ENCODE measurements at places on chromosomes 3 and 15.

GRCh38 chr3:13275376-13276005 lies 144.6 kb downstream of the NUP210 start:
- H3K27me3 ChIP-seq, result no peaks in the 10 kb centered on the region
- no peaks in the 10 kb centered on the region for H3K36me3 ChIP-seq
- no peak overlapping the region for H3K27ac ChIP-seq
- H3K4me1 ChIP-seq, result peaks cover 7% of the 10 kb centered on the region
- H3K4me3 ChIP-seq, result no peak overlapping the region

DNA sequence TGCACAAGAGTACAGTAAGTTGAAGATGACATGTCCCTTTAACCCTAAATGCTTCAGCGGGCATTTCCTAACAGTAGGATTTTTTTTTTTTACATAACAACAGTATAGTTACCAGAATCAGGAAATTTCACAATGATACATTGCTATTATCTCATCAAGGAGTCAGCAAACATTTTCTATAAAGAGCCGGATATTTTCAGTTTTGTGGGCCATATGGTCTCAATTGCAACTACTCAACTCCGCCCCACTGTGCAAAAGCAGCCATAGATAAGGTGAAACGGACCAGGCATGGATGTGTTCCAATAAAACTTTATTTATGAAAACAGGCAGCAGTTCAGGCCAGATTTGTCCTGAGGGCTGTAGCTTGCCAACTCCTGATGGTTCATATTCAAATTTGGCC lies 130.6 kb downstream of the SMAD6 start:
- no peak overlapping the region for H3K4me3 ChIP-seq
- no peak for DNase-seq
- H3K4me1 ChIP-seq, result no peaks in the 10 kb centered on the region
- H3K27me3 ChIP-seq, result no peaks in the 10 kb centered on the region
- no peak overlapping the region for H3K27ac ChIP-seq

DNA sequence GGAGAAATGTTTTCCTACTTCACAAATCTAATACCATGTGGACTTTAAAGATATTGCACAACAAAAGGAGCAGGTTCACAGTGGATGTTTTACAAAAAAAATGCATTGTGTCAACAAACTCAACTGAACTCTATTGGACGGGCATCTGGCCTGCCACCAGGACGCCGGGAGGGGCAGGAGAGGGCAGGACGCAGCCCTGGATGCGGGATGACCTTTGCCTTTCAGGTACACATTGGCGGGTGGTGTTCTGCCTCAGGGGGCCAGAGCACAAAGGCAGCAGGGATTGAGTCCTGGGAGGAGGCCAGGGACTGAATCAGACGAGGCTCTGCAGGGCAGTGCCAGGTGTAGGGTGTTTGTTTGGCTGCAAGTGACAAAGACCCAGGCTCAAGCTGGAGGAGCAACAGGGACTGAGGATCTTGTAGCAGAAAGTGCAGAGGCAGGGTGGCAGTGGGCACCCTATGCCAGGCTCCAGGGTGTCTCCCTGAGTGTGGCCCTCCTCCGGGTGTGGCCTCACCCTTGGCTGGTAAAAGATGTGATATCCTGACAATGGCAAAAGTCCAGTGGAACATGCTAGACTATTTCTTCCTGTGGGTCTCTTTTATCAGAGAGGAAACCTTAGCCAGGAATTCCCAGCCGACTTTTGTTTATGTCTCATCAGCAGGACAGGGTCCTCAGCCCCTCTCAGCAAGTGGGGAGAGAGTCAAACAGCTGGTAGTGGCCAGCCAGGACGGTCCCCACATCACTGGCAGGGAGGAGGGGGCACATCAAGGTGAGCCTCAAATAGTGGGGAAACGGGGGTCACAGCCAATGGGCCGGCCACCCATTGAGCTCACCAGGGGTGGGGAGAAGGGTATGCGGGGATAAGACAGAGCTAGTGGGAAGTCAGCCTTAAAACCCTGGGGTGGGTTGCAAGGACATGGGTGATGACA lies 29.7 kb upstream of the KLF13 start:
- no peak for DNase-seq
- no peaks in the 10 kb centered on the region for H3K36me3 ChIP-seq
- peaks cover 5% of the 10 kb centered on the region for H3K4me1 ChIP-seq
- no peaks in the 10 kb centered on the region for H3K27me3 ChIP-seq
- no peak overlapping the region for H3K4me3 ChIP-seq
- H3K27ac ChIP-seq, result no peak overlapping the region

GRCh38 chr15:48558226-48558625 lies 87.3 kb downstream of the FBN1 start:
- H3K4me3 ChIP-seq, result no peak overlapping the region
- no peak for DNase-seq
- no peaks in the 10 kb centered on the region for H3K36me3 ChIP-seq
- H3K27me3 ChIP-seq, result no peaks in the 10 kb centered on the region
- H3K4me1 ChIP-seq, result peaks cover 4% of the 10 kb centered on the region
- H3K27ac ChIP-seq, result no peak overlapping the region

DNA sequence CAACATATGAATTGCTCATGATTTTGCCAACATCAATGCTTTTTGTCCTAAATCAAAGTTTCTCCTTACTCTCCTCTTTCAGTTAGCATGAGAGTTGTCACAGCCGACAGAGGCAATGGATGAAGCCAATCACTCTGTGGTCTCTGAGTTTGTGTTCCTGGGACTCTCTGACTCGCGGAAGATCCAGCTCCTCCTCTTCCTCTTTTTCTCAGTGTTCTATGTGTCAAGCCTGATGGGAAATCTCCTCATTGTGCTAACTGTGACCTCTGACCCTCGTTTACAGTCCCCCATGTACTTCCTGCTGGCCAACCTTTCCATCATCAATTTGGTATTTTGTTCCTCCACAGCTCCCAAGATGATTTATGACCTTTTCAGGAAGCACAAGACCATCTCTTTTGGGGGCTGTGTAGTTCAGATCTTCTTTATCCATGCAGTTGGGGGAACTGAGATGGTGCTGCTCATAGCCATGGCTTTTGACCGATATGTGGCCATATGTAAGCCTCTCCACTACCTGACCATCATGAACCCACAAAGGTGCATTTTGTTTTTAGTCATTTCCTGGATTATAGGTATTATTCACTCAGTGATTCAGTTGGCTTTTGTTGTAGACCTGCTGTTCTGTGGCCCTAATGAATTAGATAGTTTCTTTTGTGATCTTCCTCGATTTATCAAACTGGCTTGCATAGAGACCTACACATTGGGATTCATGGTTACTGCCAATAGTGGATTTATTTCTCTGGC lies 2.5 kb downstream of the OR4F6 start:
- no peak for DNase-seq
- no peak overlapping the region for H3K27ac ChIP-seq
- no peaks in the 10 kb centered on the region for H3K27me3 ChIP-seq
- no peaks in the 10 kb centered on the region for H3K4me1 ChIP-seq

GRCh38 chr3:49120438-49121131 lies at the start of gene USP19:
TSS of gene USP19 (minus strand) at chr3:49120823. CDS start at chr3:49119145, 1,678 bp downstream.
- peak within 1 kb of the TSS; percentile 91 for H3K4me3 ChIP-seq
- DNase-seq, result peak; percentile 94
- H3K27ac ChIP-seq, result peak within 1 kb of the TSS; percentile 97

DNA sequence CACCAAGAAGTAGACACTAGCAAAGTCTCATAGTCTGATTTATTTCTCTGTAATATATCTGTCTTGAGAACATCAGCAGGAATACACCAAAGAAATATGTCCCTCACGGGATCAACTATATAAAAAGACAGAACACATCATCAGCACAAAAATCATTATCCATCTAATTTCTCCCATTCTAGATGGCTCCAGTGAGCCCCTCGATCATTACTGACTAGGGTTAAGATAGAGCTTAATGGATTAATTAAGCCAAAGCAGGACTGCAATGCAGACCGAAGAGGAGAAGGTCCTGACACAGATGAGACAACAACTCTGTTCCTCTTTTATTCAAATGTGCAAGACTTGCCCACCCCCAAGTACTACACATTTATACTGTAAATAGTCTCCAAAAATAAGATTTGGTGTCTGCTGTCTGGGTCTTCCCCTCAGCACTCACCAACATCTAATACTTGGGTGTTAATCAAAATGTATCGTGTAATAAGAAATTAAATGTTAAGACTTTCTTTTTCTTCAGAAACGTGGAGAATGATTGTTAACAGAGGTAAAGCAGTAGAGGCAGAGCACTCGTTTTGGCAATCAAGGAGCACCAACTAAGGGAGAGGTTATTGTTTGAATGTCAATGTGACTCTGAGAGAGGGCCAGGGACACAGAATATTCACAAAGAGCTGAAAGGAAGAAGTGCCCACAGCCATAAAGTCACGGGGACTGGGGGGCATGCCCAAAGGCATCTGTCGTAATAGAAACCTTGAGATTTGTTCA lies 133.6 kb downstream of the TIGIT start:
- no peak for DNase-seq
- no peaks in the 10 kb centered on the region for H3K4me1 ChIP-seq
- no peaks in the 10 kb centered on the region for H3K27me3 ChIP-seq
- no peaks in the 10 kb centered on the region for H3K36me3 ChIP-seq
- no peak overlapping the region for H3K27ac ChIP-seq

DNA sequence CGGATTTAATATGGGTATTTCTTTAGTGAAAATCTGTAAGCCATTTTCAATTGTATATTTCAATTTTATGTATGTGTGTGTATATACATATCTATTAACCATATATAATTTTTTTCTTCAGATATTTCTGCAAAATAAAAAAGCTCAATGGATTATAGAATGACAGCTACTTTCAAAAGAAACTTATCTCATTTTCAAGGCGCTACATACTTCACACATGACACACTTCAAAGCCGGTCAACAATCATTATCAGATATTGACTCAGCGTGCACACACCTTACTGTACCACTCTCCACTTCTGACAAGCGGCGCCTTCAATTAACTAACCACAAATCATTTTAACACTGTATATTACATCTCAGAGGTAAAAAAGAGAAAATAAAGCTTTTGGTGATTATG lies 39.6 kb downstream of the ATP13A3 start:
- no peaks in the 10 kb centered on the region for H3K27me3 ChIP-seq
- H3K4me1 ChIP-seq, result no peaks in the 10 kb centered on the region
- DNase-seq, result peak; percentile 25
- no peak overlapping the region for H3K27ac ChIP-seq
- H3K4me3 ChIP-seq, result no peak overlapping the region

DNA sequence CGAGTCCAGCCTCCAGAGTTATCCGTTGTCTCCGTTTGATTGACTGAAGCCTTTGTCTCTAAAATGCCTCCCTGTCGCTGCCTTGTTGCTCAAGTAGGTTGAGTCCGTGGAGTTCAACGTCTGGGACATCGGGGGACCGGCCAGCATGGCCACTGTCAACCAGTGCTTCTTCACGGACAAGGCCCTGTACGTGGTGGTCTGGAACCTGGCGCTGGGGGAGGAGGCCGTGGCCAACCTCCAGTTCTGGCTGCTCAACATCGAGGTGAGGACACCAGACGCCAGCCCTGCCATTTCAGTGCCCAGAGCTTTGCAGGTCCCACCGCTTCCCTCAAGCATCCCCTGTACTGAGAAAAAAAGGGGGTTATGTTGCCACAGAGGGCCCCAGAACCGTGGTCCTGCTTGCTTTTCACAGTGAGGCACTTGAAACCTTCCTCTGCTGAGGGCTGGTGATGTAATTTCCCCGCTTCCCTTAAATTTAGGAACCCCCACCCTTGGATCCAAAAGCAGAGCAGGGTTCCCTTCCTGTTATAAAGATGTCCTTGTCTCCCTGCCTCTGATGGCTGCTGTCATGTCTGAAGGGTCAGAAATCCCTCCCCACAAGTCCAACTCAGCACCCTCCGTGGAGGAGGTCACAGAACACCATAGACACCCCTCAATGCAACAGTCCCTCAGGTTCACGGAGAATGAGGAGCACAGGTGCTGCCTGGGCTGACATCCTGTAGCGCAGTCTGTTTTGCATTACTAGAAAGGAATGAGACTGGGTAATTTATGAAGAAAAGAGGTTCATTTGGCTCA lies 105.7 kb downstream of the LRRK1 start:
- H3K36me3 ChIP-seq, result no peaks in the 10 kb centered on the region
- H3K27ac ChIP-seq, result no peak overlapping the region
- H3K4me1 ChIP-seq, result peaks cover 19% of the 10 kb centered on the region
- no peaks in the 10 kb centered on the region for H3K27me3 ChIP-seq
- no peak overlapping the region for H3K4me3 ChIP-seq

GRCh38 chr3:57951066-57951882 lies 56.9 kb upstream of the FLNB start:
- H3K4me1 ChIP-seq, result peaks cover 8% of the 10 kb centered on the region
- DNase-seq, result peak; percentile 46
- no peaks in the 10 kb centered on the region for H3K27me3 ChIP-seq
- peak overlapping the region; percentile 96 for H3K27ac ChIP-seq
- no peaks in the 10 kb centered on the region for H3K36me3 ChIP-seq

DNA sequence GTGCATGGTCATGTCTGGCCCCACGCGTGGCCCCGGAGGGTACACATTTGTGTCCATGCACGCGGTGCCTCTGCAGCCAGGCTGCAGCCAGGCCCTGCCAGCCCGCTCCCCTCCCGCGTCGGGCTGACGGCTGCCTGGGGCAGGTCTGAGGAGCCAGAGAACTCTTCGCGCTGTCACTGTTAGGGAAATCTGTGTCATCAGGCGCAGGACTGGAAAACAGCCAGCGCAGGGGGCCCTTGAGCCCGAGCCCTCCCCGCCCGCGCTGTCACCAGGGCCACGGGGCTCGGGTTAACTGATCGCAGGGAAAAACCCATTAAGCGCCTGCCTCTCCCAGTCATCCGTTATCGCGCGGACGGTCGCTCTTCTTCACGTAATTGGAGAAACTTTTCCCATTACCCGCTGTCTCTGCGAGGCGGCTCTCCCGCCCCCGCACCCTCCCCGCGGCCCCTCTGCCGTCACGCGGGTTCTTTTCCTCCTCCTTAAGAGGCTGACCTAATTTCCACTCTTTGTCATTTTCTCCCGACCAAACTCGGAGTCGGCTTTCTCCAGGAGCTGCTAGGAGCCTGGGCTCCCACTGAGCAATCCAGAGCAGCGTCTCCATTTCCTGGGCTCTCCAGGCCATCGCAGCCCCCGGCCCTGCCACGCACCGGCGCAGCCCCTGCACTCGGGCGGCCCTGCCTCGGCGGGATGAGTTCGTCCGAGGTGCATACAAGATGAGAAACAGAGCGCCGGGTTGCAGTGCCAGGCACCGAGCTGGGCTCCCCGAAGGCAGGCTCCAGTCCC lies 57.5 kb upstream of the PRR23E start:
- H3K4me3 ChIP-seq, result no peak overlapping the region
- peak; percentile 45 for DNase-seq
- no peak overlapping the region for H3K27ac ChIP-seq
- peaks cover 40% of the 10 kb centered on the region for H3K27me3 ChIP-seq

GRCh38 chr3:152360302-152360701 lies 91.6 kb downstream of the MBNL1 start:
- no peak overlapping the region for H3K27ac ChIP-seq
- no peak overlapping the region for H3K4me3 ChIP-seq

DNA sequence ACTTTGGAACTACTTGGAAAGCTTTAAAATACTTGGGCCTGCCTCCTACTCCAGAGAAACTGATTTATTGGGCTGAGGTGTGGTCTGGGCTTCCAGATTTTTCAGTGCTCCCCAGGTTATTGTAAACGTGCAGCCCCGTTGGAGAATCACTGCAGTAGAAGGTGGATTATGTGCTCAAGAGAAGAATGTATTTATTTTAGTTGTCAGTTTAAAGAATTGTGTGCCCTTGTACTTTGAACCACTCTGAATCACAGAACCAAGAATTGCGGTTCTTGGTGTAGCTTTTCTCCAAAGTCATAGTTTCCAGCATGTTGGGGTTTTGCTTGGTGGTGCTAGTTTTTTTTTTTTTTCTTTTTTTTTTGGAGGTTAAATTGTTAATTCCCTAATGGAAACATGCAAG lies 1.6 kb downstream of the TATDN2 start:
- no peak overlapping the region for H3K27ac ChIP-seq
- no peaks in the 10 kb centered on the region for H3K36me3 ChIP-seq
- DNase-seq, result no peak
- peak overlapping the region; percentile 86 for H3K4me3 ChIP-seq
- no peaks in the 10 kb centered on the region for H3K27me3 ChIP-seq
